ENCODE measurements at places on chromosomes 1 and 21.
A peak's percentile ranks its signal among the peaks of the same experiment; 100 is the strongest.

GRCh38 chr21:36145259-36145658, 10.4 kb downstream of the CBR3 start:
- no peak for DNase-seq

DNA sequence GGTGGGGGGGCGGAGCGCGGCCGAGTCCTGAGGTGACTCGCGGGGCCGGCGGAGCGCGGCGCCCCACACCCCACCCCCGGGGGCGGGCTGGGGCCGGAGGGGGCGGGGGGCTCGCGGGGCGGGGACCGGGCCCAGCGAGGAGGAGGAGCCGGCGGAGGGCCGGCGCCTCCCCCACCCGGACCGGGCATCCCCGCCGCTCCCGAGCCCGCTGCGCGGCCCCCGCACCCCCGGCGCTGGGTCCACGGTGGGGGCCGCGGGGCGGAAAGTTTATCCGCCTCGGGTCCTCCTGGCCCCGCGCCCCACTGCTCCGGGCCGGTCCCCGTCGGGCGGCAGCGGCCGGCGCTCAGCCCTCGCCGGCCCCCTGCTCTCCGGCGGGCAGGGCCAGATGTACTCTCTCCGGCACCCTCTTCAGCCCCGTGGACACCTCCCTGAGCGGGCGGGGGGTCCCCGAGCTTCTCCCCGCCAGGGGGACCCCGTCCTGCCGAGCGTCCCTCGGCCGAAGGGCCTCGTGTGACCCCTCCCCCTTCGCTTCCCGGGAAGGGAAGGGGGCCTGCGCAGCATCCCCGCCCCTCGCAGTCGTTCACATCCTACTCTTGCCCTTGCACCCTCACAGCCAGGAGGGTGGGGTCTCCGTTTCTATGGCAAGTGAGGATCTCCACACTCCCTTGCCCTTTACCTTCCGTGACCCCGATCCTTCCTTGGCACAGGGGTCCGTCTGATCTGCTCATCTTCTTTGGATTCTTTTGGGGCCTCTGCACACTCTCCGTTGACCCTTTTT, 663 bp downstream of the CAMTA1 start:
- peak; percentile 49 for DNase-seq

- peak; percentile 28 for DNase-seq
Observed at GRCh38 chr1:66788231-66788939, 12.7 kb downstream of the INSL5 start.

GRCh38 chr1:61220536-61220935, 138.2 kb downstream of the NFIA start:
- no peak for DNase-seq

DNA sequence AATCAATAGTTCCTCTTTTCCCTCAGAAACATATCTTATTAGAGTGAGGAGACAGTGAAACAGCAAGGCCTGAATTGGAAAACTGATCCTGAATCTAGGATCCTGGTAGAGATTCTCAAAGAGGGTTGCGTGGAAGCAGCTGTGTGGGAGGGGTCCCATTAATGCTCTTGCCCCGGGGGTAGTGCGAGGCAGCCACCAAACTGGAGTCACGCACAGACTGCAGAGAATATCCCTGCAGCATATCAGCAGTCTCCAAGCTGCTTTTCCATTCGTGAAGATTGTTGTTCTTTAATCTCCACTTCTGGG, 150.1 kb downstream of the DISC1 start:
- DNase-seq, result no peak

DNA sequence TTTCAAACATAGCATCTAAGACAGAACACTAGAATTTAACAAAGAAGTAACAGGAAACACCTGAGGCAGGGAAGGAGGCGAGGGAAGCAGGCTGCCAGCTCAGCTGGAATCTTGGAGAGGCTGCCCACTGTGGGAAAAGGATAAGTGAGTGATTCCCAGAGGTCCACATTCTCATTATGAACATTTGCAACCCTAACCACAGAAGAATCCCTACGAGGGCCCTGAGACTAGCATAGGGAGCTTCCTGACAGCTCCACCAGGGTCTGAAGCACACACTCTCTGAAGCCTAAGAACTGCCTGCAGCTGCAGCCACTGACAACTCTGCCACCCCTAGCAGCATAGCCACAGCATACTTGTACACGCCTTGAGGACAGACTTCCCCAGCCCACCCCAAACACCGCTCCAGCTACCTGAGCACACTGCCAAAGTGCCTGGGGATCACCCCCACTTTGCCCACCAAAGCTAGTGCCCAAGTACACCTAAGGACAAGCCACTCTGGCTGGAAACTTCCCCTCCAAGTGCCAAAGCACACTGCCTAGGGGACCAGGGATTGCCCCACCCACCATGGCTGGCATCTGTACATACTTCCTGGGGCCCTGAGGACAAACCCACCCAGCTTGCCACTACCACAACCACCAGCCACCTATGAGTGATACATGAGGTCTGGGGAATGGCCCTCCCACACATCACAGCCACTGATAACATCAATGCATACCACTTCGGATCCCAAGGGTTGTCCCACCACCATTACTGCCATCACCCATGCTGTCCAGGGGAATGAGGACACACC, 76.6 kb upstream of the GUCA2A start:
- no peak for DNase-seq

DNA sequence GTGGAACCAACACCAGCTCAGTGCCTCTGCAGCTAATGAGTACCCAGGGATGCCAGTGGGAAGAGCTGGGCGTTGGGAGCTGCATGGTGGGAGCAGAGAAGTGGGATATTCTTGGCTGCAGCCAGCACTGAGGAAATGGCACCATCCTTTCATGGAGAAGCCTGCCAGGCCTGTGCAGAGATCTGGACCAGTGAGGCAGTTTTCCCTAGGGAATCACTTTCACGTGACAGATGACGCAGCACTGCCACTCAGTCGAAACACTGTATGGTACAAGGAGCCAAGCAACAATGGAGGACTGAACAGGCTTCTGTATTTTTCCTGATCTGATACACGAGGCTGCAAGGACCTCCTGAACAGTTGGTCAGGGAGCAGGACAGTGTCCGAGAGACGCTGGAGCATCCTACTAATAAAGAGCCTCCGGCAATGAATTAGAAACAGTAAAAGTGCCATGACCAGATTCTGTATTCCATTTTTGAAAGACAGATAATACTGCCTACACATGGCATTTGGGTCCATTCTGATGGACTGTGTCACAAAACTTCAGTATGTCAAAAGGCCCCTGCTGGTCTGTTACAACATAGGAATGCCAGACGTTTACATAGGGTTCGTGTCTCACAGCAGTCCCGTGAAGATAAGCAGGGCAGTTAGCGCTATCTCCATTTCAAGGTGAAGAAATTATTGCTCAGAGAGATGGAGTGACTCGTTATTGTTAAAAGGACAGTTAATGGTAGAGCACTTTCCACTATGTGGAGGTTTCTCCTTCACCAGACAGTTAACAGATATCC, 44.0 kb upstream of the LMO4 start:
- no peak for DNase-seq

DNA sequence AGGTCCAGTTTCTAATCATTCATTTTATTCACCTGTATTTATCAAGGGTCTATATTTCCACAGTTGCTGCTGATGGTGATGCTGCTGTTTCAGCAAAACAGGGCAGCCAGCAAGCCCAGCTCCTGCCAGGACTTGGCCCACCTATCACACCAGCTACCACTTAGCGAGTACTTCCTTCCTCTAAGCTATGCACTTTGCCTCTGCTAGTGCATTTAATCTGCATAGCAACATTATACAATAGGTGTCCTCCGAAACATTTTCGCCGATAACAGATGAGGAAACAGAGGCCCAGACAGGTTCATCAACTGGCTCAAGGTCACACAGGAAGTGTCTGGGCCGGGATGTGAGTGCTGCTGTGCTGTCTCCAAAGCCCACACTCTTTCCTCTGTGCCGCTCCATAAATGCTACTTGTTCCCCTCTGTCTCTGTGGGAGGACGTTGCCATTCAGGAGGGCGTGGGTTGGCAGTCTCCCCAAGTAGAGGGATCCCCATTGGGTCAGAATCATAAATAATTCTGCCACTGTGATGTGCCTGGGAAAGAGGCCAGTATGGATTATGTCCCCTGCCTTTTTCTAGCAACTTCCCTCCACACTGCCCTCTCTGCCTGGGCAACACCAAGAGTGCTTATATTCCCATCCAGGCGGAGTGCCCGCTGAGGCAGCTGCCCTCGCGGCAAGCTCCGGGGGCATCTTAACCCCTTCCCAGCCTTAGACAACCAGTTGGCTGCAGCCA, 9.4 kb upstream of the PLEKHA6 start:
- DNase-seq, result no peak

GRCh38 chr21:38661197-38661871, 144.4 kb upstream of the ETS2 start:
- no peak for DNase-seq

DNA sequence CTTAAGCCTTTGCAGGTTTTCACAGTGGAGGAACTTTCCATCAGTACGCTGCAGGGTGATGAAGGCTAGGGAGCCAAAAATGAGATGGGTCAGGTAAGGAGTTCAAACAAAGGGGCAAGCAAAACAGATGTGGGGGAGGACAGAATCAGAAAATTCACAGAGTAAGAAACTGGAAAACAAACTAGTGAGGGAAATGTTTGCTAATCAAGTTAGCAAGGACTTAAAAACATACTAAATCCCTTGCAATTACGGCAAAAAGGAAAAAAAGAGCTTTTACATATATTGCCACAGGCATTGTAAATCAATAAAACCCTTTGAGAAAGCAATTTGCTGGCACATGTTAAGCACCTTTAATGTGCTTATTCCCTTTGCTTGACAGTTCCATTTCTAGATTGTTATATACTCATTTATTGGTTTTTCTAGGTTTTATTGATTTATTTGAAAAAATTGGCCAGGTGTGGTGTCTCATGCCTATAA, 45.8 kb upstream of the SERBP1 start:
- no peak for DNase-seq

- no peak for DNase-seq
Observed at GRCh38 chr1:117527566-117528102, 78.2 kb upstream of the TENT5C start.

DNA sequence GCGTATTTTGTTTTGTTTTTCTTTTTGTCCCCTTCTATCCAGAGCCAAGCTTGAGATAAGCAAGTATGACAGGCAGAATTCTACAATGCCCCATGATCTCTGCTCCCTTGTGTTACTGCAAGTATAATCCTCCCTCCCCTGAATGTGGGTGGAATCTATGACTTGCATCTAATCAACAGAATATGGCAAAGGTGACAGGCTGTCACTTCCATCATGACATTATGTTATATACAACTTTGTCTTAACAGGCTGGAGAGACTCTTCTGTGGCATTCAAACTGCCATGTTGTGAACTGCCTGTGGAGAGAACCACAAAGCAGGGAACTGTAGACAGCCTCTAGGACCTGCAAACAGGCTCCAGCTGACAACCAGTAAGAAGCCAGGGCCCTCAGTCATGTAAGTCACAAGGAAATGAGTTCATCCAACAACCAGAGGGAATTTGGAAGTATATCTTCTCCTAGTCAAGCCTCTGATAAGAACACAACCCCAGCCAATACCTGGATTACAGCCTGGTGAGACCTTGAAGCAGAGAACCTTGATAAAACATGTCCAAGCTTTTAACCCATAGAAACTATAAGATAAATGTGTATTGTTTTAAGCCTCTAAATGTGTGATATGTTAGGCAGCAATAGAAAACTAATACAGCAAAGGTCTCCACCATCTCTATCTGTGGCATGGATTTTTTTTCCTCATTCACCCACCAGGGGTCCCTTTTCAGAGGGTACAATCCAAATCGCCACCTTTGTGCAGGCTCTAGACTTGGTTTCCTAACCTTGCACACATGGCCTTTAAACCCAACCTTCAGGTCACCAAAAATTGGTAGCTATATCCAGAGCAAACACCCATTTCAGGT, 5.7 kb upstream of the C1orf162 start:
- DNase-seq, result no peak

- DNase-seq, result no peak
Observed at GRCh38 chr1:99788896-99789295, 22.5 kb upstream of the FRRS1 start.

DNA sequence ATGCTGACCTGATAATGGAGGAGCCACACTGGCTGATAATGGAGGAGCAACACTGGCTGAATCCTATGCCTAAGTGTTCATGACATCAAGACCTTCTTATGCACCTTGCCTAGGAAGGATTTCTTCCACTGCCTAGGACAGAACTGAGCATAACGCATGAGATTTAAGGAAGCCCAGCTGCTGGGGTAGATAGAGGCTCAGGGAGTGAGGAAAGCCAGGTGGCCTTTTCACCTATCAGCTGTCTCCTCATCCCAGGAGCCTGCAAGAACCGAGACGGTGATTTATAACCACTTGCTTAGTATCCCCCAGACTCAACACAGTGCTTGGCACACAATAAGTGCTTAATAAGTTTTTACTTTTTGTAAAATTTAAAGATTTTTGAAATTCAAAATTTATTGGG, 7.4 kb upstream of the CTBS start:
- DNase-seq, result no peak

DNA sequence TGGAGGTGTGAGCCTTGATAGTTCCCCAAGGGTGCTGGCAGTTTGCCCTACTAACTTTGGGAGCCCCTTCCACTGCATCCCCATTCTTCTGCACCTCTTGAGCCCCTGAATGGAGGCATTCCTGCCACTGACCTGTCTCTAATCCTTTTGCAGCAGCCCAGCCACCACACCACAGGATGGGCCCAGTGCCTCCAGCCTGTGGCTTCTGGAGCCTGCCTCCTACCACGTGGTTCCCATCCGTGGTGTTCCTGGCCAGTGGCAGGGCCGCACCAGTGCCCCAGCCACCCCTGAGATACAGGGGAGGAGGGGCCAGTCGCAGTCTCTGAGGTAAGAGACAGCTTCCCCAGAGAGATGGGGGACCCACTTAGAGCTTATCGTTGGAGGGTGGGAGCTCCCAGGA, 14.4 kb downstream of the INAVA start:
- DNase-seq, result no peak

- no peak for DNase-seq
Observed at GRCh38 chr1:33302325-33302724, 18.6 kb downstream of the A3GALT2 start.

DNA sequence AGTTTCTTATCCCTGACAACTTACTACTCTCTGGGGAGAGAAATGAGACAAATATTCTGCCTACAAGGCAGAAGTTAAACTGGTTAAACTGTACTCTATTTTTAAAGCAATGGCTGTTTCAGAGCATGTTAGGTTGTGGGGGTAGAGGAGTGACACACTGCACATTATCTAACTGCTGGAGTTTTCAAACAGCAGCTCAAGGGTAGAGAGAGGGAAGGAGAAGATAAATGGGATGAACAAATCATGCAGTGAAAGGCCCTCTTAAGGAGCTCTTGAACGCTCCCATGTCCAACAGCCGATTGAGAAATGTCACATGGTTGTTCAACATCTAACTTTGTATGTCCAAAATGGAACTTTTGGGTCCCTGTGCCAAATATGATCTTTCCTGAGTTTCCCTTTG, 14.0 kb upstream of the IFI44L start:
- DNase-seq, result no peak

- no peak for DNase-seq
Observed at GRCh38 chr1:157289424-157290105, 151.4 kb upstream of the ETV3 start.

GRCh38 chr1:14679027-14679688, 80.7 kb downstream of the KAZN start:
- DNase-seq, result no peak

GRCh38 chr1:156826630-156827029, 10.0 kb upstream of the SH2D2A start:
- DNase-seq, result no peak

- no peak for DNase-seq
Observed at GRCh38 chr1:23774174-23774880, 3.9 kb upstream of the PITHD1 start.

GRCh38 chr1:66852870-66853269, 51.8 kb upstream of the INSL5 start:
- no peak for DNase-seq

GRCh38 chr1:39129514-39129913, 75.0 kb upstream of the MACF1 start:
- DNase-seq, result no peak
